ENCODE measurements at places on chromosomes 11 and 22.

- no peak for DNase-seq
Observed at GRCh38 chr22:43777286-43777685, 34.8 kb downstream of the EFCAB6 start.

- DNase-seq = no peak
Observed at GRCh38 chr11:17296852-17297559, 20.5 kb downstream of the NUCB2 start.

DNA sequence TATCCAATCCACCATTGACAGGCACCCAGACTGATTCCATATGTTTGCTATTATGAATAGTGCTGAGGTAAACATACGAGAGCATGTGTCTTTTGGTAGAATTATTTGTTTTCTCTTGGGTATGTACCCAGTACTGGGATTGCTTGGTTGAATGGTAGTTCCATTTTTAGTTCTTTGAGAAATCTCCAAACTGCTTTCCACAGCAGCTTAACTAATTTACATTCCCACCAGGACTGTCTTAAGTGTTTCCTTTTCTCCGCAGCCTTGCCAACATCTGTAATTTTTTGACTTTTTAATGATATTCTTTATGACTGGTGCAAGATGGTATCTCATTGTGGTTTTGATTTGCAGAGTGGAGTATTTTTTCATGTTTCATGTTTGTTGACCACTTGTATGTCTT lies 8.3 kb downstream of the FDX1 start:
- DNase-seq = no peak

GRCh38 chr11:116166573-116167465 lies 606.0 kb downstream of the BUD13 start:
- no peak for DNase-seq

GRCh38 chr11:126766440-126766839 lies 234.1 kb downstream of the KIRREL3 start:
- DNase-seq = no peak

DNA sequence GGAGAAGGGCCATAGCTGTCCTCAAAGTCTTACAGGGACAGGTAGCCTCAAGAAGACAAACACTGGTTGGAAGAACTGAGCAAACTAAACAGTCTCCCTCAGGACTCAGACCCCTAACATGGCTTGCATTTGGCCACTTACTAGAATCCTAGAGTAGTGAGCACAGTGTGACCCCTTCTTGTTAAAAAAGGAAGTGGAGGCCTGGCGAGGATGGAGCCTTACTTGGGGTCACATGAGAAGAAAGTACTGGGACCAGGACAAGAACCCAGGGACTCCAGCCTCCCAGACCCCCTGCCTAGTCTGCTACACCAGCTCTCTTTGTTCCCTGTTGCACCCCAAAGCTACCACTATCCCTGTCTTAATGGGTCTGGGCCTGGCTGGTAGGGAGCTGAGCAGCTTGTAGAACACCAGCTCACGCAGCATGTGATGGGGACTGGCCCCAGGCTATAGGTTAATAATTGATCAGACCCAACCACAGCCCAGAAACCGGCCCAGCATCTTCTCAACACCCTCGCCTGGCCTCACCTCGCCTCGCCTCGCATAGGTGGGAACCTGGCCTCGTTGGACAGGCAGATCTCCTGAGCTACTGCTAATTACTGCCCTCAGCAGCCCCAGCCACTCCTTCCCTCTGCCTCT lies 17.6 kb downstream of the DGAT2 start:
- no peak for DNase-seq

- DNase-seq = no peak
Observed at GRCh38 chr11:66470015-66470414, 3.3 kb downstream of the PELI3 start.

- no peak for DNase-seq
Observed at GRCh38 chr11:119664063-119664572, 64.9 kb downstream of the NECTIN1 start.

DNA sequence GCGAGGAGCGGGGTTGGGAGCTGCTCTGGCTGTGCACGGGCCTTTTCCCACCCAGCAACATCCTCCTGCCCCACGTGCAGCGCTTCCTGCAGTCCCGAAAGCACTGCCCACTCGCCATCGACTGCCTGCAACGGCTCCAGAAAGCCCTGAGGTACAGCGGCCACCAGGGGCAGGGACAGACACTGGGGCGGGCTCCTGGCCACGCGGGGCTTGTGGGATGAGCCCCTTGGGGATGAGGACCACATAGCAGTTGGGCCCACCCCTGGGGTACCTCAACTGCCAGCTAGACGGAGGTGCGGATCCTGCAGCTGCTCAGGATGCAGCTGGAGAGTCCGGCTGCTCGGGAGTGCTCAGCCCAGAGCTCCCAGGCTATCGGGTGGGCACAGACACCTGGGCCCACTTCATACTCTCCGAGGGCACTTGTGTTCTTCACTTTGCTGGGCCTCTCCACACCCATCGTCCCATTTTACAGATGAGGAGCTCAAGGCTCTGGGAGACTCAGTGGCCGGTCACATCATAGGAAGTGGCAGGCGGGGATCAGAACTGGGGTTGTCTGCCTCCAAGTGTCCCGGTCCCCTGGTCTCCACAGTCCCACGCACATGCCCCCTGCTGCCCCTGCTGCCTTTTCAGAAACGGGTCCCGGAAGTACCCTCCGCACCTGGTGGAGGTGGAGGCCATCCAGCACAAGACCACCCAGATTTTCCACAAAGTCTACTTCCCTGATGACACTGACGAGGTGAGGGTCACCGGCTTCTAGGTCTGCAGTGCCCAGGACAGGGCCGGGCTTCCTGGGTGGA lies 77.6 kb downstream of the MYO7A start:
- DNase-seq = no peak

DNA sequence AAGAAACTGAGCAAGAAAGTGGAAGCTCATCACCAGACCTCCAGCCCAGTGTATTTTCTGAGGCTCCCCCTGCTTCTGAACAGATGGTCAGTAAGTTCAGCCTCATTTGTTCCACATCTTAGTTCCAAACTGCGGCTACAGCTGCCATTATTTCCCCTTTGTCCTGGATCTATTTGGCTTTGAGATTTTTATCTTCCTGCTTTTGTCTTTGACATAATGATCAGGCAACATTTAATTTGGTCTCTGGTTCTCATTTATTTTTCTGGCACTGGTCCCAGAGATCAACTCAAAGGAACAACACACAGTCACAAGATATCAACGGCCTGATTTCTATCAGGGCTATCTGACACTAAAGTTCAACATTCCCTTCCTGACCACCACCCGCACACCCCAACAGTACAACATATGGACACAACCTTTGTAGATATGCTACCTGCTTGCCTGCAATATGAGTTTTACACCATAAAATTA lies 137.5 kb downstream of the FAM76B start:
- peak; percentile 96 for DNase-seq

- DNase-seq = no peak
Observed at GRCh38 chr11:33723238-33723881, 12.9 kb downstream of the CD59 start.

DNA sequence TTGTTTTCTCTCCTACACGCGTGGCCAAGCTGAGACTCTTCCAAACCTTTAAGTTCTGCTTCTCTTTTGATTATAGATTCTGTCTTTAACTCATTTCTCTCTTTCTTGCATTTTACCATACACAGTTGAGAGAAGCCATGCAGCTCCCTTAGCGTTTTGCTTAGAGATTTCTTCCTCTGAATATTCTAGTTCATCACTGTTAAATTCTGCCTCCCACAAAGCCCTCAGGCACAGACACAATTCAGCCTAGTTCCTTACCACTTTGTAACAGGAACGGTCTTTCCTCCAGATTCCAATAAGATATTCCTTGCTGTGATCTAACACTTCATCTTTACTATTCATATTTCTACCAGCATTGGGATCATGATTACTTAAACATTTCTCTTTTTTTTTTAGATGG lies 24.7 kb upstream of the CD81 start:
- DNase-seq = no peak

DNA sequence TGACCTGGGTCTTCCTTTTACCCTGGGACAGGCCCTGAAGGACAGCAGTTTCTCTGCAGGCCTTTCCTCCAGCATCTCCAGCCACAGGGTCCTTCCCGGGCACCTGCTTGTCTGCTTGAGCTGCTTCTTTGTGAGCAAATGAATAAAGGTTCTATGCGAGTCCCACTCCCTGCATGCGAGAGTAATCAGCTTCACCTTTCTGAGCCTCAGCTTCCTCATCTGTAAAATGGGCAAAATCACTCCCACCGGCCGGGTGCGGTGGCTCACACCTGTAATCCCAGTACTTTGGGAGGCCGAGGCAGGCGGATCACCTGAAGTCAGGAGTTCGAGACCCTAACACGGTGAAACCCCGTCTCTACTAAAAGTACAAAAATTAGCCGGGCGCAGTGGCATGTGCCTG lies 31.1 kb downstream of the IFT27 start:
- no peak for DNase-seq

DNA sequence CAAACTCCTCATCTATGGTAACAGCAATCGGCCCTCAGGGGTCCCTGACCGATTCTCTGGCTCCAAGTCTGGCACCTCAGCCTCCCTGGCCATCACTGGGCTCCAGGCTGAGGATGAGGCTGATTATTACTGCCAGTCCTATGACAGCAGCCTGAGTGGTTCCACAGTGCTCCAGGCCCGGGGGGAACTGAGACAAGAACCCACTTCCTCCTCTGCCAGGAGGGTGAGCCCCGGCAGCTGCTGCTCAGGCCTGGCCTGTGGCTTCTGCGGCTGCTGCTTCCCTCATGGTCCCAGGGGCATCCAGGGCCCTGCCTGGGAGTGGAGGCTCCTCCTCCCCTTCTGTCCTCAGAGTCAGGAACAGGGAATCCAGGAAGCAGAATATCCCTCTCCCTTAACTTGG lies 98.4 kb downstream of the ZNF280B start:
- DNase-seq = no peak

- no peak for DNase-seq
Observed at GRCh38 chr11:3225826-3226750, 6.1 kb downstream of the MRGPRE start.

DNA sequence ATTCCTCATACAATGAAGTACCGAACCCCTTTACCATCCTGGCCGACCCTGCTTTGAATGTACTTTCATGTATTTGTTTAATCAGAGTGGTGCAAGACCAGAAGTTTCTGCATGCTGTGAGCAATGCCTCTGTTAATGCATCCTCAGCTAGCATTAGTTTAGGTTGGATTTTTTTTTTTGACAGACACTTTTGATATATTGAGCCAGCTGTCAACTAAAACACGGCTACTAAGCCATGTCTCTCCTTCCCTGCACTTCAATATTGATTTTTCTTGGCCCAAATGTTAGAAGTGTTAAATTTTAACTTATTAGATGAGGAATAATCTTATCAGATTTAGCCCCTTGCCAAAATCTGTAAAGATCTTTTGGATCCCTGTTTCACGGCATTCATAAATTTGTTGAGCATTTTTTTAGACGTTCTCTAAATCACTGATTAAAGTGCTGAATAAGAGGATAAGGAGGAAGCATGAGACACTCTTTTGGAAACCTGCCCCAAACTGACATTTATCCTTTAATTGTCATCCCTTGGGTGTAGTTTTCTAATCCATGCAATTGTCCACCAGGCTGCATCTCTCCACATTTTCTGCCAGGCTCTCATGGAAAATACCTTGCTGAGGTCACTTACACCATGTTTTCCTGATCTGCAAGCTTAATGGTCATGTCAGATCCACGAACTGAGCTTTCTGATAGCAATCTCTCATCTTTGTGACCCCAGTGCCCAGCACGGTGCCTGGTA lies 130.7 kb downstream of the FEZ1 start:
- DNase-seq = no peak

DNA sequence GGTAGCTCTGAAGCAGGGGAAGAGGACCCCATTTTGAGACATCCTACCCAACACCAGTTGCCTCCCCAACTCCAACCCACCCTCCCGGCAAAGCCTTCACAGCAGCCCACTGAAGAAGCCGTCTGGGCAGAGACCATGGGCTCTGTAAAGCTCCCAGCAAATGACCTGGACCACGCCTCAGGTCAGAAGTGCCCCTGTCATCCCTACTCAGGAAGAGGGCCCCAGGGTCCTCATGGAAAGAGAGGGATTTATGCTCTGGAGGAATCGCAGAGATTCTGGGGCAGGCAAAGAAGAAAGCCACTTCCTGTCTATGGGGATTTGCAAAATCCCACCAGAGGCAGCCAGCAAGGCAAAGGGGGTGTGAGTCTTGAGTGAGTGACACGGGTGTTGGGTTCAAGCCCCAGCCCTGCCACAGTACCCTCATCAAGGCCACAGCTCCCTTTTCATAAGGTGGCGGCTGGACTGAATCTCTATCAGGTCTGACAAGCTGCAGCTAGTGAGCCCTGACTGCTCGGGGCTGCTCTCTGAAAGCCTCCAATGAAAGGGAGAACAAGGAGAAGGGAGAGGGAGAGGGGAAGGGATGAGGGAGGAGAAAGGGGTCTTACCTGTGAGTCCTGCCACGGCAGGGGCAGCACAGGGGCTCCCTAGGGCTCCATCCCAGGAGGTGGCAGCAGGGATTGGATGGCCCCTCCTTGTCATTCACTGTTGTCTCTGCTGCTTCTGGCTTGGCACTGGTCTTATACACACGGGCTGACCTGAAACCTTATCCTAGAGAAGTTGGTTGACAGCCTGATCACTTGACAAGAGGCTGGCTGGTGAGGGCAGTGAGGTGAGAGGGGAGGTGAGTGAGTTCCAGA lies at the start of gene UCP3:
Gene UCP3 (minus strand): TSS at position 713 of the 857 bp plus-strand sequence. CDS start 2,043 bp downstream, outside the sequence.
- no peak for DNase-seq

DNA sequence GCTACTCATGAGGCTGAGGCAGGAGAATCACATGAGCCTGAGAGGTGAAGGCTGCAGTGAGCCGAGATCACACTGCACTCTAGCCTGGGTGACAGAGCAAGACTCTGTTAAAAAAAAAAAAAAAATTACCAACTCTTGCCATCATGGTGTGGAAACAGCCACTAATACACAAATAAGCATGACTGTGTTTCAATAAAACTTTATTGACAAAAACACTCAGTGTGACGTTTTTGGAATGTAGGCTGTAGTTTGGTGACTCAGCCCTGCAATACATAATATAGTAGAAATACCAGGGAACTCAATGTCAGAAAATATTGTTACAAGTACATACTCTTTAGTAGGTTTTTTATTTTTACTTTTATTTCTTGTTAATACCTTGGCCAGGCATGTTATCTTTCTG lies 207.1 kb downstream of the CASP12 start:
- DNase-seq = no peak

- no peak for DNase-seq
Observed at GRCh38 chr22:48415520-48415919, 1412.2 kb downstream of the BRD1 start.

- DNase-seq = no peak
Observed at GRCh38 chr11:117914991-117915618, 14.1 kb downstream of the TMPRSS13 start.

DNA sequence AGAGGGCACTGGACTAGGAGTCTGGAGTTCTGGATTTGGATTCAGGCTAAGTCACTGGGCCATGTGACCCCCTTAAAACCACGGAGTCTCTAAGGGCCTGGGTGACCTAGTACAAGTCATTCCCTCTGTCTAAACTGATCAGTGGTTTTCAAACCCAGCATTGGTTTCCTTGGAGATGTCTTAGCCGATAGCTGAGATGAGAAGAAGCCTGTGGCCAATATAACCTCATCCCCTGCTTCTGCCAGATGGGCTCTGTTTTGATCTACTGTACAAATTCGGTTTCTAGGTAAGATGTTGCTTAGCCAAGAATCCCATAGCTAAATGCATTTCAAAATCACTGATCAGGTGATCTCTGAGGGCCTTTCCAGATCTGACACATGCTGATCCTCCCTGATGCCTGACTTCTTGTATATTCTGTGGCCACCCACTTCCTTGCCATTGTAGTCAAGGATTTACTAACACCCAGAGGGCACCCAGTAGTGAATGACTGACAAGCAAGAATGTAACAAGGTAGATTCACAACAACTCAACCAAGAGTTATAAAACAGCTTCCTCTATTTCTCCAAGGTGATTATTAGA lies 53.1 kb downstream of the GALNT18 start:
- DNase-seq = no peak

Measured in SK-N-DZ (cell line).